RCC 7860 (cell line): ENCODE measurements at places on chromosomes 16 and 17.

GRCh38 chr16:88904676-88905365 is 38.4 kb upstream of the PABPN1L start:
- no peak for DNase-seq

DNA sequence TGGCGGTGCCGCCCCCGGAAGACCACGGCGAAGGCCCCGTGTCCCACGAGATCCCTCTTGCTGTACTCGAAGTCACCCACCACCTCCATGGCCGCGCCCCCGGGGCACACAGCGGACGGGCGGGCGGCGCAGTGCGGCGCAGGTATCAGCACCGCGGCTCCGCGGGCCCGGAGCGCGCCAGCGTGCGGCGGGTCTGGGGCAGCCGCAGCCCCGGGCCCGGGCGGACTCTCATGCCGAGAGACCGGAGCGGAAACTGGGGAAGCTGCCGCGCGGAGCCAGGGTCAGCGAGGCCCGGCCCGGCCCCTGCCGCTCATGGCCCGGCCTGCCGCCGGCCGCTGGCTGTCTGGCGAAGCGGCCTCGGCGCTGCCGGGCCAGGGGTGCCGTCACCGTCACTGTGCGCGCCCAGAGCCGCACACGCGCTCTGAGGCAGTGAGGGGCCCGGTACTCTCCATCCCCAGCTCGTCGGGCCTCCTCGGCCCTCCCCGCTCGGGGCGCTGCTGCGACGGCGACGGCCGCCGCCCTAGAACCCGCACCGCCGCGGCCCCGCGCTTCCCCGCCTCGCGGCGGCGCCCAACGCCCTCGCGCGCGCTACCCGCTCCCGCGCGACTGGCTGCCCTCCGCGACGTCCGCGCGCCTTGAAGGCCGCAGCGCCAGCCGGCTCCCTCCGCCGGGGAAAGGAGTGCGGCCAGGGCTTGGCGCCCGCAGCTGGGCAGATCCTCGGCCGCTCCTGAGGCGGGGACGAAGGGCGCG is at the start of gene ULK2:
ULK2 (minus strand) TSS at position 608 of the 750 bp plus-strand sequence; CDS start at position 89, 519 bp downstream.
- no peak for DNase-seq

DNA sequence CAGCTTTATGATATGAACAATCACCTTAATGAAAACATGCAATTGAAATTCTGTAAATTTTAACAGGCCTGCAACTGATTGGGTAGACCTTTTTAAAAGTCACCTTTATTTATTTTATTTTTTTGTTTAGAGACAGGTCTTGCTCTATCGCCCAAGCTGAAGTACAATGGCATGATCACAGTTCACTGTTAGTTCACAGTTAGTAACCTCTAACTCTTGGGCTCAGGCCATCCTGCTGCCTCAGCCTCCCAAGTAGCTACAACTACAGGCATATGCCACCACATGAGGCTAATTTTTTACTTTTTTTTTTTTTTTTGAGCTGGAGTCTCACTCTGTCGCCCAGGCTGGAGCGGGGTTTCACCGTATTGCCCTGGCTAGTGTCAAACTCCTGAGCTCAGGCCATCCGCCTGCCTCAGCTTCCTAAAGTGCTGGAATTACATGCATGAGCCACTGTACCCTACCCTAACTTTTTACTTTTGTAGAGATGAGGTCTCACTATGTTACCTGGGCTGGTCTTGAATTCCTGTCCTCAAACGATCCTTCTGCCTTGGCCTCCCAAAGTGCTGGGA is 28.0 kb downstream of the AP1G1 start:
- DNase-seq: no peak

- no peak for DNase-seq
These were observed 82.3 kb downstream of the NT5M start for GRCh38 chr17:17385491-17385890.

DNA sequence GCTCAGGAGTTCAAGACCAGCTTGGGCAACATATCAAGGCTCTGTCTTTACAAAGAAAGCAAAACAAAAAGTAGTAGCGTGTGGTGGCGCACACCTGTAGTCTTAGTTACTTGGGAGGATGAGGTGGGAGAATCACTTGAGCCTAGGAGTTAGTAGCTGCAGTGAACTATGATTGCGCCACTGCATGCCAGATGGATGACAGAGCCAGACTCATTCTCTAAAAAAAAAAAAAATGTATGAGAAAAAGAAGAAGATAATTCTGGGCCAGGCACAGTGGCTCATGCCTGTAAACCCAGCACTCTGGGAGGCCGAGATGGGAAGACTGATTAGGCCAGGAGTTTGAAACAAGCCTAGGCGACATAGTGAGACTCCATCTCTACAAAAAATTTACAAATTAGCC is 28.5 kb downstream of the STAT5B start:
- no peak for DNase-seq

GRCh38 chr16:75011634-75012307 is 12.9 kb downstream of the ZNRF1 start:
- peak; percentile 62 for DNase-seq

- DNase-seq: peak; percentile 39
These were observed 26.9 kb downstream of the IRX5 start for GRCh38 chr16:54957403-54958166.

DNA sequence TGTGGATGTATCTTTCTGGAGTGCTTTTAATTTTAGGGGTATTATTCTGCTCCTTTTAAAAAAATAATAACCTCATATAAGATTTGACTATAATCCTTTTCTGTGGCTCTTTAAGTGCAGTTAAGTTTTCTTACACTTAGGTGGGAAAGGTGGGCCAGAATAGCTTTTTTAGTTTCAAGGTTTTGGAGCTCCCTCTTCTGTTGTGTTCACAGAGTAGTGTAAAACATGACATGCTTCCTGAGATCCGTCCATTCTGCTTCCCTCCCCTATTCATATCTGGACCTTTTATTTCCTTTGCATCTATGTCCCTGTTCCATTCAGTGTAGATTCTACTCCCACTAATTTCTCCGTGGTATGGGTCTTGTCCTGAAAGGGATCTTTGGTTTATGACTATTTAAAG is 12.8 kb downstream of the LRRC36 start:
- peak; percentile 37 for DNase-seq

DNA sequence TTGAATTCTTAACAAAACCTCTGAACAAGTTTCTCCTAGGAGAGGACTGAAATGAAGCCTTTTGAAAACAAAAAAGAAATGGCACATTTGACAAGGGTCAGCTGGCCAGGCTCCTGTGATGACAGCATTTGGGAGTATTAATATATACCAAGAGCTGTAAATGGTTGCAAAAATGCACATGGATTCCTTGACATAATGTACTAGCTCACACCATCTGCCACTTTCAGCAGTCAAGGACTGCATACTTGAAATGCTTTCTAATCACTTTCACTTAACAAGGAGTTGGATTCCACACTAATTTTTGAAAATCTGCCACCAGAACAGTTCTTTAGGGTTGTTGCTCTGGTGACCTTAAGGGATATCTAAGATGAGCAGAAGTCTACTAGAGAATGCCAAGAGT is 236.7 kb upstream of the TOX3 start:
- DNase-seq: no peak

- DNase-seq: no peak
These were observed 5.8 kb upstream of the RFFL start for GRCh38 chr17:35069311-35069710.

GRCh38 chr17:68359791-68360535 is 68.7 kb downstream of the ARSG start:
- DNase-seq: no peak

GRCh38 chr16:4370570-4371356 is 885 bp upstream of the VASN start:
- peak; percentile 74 for DNase-seq

DNA sequence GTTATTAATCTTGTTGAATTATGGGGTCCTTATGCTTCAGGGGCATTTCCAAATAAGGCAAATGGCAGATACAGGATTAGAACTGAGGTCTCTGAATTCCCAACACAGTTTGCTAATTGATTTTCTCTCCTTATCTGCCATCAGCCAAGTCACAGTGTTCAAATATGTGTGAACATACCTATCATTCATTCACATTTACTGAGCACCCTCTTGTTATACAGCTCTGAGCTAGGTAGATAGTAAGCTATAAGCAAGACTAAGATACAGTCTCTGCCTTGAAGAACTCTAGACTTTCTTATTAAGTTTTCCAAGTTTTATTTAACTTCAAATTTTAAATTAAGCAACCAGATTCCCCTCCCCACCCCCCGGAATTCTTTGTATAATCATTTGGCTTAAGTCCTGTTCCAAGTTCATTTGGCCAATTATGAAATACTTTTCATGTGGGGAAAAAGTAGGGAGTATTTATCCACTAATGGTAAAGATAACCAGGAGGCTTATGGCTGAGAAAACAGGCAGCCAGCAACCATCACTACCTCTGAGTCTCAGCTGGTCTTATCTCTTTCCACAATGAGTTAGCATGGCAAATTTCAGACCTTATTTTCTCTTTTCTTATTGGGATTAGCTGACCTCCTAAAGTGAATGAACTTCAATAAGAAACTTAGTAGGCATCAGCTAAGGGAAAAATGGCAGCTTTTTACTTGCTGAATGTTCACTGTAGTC is 31.4 kb upstream of the CORO6 start:
- DNase-seq: no peak

- DNase-seq: no peak
These were observed 603.0 kb upstream of the CDH8 start for GRCh38 chr16:62638964-62639870.
